Stimulated activated CD4-positive, alpha-beta T cell treated with anti-CD3 and anti-CD28 coated beads, Interleukin-1b, Interleukin-23, amount 100 ng/mL, for 1 hour (primary cell): ENCODE measurements at places on chromosomes 12 and 14.

GRCh38 chr12:117360551-117361346 is 677 bp downstream of the NOS1 start:
- no peak for DNase-seq

GRCh38 chr14:96848011-96848410 is 50.8 kb downstream of the VRK1 start:
- no peak for DNase-seq

- no peak for DNase-seq
These were observed 148.6 kb downstream of the TSPAN9 start for GRCh38 chr12:3225796-3226180.

DNA sequence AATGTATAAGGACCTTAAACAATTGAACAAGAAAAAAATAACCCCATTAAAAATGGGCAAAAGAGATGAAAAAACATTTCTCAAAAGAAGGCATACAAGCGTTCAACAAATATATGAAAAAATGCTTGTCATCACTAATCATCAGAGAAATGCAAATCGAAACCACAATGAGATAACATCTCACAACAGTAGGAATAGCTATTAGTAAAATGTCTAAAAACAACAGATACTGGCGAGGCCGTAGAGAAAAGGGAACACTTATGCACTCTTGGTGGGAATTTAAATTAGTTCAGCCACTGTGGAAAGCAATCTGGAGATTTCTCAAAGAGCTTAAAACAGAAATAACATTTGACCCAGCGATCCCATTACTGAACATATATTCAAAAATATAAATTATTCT is 769.8 kb upstream of the MGAT4C start:
- no peak for DNase-seq

DNA sequence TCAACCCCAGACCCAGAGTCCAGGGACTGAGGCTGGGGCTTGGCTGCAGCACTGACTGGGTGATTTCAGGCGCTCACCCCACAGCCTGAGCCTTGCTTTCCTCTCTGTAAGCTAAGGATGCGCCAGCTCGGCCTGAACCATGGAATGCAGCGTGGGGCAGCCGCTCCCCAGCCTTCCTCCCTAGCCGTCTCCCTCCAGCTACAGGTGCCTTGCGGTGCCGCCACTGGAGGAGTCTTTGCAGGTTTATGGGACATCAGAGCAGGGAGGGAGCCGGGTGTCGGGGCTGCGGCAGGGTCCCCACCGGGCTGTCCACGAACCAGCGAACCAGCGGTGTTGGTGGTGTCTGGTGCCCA is 19.4 kb downstream of the PPP2R5C start:
- no peak for DNase-seq
